ENCODE measurements at places on chromosomes 1 and 21. TPM values are rescaled to one million over a fixed set of nuclear protein-coding genes. Genes with fewer than 3 reads are reported as not detected.
A peak's percentile ranks its signal among the peaks of the same experiment; 100 is the strongest.

HSF2BP gene
- not detected for total RNA-seq

GRCh38 chr1:232980355-232980978, 30.1 kb downstream of the NTPCR start:
- DNase-seq, result peak; percentile 56

OR14C36 gene
- total RNA-seq, result not detected

DNA sequence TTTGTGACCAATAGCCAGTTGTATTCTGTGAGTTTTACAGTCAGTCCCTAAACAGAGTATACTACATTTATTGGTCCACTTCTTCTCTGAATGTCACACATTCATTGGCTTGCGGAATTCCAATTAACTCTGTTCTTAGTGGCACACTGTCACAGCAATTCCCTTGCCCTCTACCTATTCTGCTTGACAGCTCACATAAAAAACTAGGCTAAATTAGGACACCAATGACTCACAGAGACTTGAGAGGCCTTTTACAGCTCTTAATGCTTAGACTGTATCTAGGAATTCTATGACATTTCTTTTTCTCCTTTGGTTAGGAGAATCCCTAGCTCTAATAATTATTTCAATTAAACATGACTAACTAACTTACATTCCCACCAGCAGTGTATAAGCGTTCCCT, 104.1 kb downstream of the NEGR1 start:
- DNase-seq, result no peak

GRCh38 chr1:185735701-185736064, 1.5 kb downstream of the HMCN1 start:
- no peak for DNase-seq

DNA sequence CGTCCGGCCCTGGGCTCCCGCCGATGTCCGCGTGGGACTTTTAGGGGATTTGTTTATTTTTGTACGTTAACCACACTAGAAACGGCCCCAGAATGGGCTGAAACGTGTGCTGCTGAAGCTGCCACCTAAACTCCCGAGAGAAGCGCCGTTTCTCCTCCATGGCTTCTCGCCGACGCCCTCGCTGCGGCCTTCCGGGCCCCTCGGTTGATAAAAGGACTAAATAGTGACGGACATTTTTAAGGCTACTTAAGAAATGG, 678 bp upstream of the PTTG1IP start:
- DNase-seq, result no peak

DNA sequence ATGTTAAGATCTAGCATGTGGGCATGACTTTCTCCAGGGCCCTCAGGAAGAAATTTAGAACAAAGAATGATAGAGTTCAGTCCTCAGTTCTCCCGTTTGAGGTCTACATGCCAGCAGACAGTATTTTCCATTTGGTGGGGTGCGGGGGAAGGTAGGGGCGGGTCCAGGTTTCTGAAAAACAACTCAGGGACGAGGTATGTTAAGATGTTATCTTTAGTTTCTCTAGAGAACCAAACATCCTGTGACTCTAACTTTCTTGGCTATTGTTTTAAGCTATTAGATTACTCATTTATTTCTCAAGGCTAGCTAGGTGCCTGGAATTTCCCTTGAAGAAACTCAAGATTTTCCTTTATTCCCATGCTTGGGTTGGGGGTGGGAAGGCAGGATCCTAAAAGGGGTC, 42.3 kb upstream of the SYT14 start:
- DNase-seq, result no peak

DNA sequence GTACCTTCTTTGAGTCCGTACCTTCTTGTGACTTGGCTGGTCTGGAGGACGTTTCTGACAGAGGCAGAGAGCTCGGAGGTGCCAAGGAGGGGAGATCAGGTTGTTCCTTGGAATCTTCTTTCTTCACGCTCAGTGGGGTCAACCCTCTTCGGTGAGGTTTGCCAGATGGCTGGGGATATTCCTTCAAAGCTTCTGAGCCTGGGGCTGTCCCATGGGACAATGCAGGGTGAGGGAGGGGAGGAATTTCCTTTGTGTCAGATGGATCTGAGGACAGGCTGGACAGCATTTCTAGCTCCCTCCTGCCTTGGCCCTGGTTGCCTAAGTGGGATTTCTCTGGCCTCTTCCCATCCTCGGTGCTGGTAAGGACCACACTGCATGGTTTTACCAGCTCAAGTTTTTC, 95.5 kb upstream of the EDN2 start:
- DNase-seq, result no peak

DNA sequence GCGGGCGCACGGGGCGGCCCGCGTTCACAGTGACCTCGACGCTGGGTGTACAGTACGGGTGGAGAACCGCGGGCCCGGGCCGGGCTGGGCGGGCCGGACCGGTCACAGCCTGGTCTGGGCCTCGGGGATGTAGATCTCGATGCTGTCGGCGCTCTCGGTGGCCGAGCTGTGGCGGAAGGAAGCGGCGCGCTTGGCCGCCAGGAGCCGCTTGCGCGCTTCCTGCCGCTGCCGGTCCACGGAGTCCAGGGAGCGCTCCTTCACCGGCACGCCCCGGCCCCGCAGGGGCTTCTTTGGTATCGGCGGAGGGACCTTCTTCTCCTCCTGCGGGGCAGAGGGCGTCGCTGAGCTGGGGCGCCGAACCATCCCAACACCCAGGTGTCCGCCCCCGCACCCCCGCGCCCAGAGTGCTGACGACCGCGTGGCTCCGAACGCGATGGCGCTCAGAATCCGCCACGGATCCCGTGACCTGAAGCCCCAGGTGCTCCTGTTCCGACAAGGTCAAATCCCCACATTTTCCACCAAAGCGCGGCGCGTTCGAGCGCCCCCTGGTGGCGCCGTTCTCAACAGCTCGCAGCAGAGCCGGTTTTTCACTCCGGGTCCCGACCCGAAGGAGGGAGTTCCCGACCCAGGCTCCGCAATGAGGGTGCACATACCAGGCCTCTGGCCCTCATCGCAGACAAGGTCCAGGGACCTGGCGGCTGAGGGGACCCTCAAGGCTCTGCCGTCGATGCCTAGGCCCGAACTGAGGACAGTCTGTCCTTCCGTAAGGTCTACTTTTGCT, 6.6 kb upstream of the SMIM12 start:
- peak; percentile 93 for DNase-seq

DNA sequence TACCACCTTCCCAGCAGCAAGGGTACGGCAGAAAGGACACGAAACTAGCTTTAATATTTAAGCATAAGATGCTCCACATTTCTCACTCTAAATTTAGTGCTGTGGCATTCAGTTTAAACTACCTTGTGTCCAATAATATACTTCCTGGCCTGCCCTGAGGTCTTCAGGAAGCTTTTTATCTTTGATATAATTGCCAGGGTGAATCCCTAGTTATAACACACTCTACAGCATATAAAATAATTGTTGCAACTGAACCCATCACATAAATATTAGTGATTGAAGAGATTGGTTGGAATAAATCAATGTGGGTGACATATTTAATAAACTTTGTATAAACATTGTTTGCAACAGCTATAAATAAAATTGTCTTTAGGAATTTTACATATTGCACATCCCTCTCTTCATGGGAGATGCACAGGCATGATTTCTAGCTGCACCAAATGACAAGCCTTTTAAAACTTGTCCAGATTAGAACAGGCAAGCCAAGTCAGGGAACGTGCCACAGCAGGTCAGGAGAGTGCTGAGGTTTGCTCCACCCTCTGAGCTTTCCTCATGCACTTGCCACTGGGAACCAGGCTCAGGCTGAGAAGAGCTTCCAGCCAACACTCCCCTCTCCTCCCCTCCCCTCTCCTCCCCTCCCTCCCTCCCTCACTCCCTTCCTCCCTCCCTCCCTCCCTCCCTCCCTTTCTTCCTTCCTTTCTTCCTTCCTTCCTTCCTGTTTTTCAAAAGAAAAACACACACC, 623.2 kb upstream of the PKN2 start:
- DNase-seq, result no peak

F11R gene
- total RNA-seq, result 103 TPM

TNFRSF1B gene
- 35.2 TPM for total RNA-seq

SCAMP3 gene
- total RNA-seq, result 71.6 TPM

DNA sequence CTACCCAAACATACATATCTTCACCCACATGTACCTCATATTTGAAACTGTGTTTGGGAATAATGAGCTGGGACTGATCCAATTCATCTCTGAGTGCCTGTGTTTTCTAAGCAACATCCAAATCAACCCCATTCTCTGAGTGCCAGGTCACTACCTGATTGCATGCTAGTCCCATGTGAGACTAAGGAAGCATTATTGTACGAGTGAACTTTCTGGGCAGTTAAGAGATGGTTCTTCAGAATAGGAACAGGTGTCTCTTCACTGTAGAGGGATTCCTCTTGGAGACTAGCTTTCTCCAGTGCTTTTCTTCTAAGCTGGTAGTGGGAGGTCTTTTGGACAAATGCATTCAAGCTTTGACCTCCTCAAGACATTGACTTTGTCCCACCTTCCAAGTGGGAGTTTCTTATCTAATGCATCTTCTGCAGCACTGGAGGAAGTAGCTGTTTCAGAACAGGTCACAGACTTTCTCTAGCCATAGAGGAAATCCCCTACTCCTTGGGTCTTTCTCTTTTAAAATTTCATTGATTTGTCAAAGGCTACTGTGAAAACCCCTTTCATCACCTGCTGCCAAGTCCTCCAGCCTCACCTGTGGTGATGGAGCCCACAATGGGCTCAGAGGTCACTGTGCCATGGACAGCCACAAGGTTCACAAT, 172.0 kb upstream of the KIAA0040 start:
- DNase-seq, result no peak

DNA sequence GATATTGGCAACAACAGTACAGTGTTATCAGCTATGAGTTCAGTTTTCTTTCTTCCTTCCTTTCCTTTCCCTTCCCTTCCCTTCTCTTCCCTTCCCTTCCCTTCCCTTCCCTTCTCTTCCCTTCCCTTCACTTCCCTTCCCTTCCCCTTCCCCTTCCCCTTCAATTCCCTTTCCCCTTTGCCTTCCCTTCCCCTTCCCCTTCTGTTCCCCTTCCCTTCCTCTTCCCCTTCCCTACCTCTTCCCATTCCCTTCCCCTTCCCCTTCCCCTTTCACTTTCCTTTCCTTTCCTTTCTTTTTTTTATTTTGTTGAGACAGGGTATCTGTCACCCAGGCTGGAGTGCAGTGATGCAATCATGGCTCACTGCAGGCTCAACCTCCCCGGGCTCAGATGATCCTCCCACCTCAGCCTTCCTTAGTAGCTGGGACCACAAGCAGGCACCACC, 72.3 kb upstream of the CAPZB start:
- DNase-seq, result no peak

DNA sequence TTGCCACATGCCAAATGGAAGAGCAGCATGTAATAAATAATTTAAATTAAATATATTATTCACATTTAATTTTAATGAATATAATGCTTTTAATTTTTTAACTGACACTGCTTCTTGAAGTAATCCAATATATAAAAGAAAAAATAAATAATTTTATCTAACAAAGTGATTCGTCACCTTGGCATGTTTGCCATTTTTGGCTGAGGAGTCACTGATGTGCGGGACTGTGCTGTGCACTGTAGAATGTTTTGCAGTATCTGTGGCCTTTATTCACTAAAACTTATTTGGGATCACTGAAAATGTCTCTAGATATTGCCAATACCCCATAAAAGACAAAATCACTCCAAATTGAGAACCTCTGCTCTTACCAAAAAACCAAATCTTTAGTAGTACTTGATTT, 807.8 kb downstream of the BRINP3 start:
- no peak for DNase-seq

F3 gene
- 66.5 TPM for total RNA-seq

- no peak for DNase-seq
Measured at GRCh38 chr1:7860130-7860529, 7.3 kb upstream of the UTS2 start.

DNA sequence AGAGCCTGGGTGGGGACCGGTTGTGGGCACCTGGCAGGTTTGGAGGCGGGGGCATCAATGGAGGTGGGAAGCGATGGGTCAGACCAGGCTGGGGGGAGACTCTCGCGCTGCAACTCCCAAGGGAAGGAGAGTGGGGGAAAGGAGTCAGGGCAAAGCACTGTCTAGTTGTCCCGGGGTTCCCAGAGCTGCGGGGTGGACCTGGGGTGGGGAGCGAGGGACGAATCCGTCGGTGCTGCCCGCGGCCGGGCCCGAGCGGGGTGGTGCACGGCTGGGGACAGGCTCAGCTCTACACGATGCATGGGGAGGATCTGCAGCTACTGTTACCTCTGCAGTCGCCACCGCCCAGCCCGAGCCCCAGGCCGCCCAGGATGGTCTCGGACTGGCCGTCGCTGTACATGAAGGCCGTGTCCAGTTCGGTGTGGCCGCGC, 427 bp downstream of the AKR7A2 start:
- DNase-seq, result peak; percentile 71

PADI6 gene
- not detected for total RNA-seq

OPRD1 gene
- total RNA-seq, result not detected

RAB42 gene
- 1.4 TPM for total RNA-seq

- DNase-seq, result no peak
Measured at GRCh38 chr1:174352883-174353608, 94.7 kb upstream of the GPR52 start.

DNA sequence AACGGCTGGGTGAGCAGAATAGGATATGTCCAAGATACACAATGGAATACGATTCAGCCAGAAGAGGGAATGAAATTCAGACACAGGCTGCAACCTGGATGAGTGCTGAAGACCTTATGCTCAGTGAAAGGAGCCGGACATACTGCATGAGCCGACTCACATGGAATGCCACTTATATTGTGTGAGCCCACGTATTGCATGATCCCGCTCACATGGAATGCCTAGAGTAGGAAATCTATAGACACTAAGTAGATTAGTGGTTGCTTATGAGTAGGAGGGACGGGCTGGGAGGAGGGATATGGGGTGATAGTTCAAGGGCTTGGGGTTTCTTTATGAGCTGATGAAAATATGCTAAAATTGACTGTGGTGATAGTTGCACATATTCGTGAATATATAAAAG, 26.8 kb downstream of the TMPRSS2 start:
- DNase-seq, result no peak
